G401 (cell line): ENCODE measurements at places on chromosomes 11 and 22. TPM values are rescaled to one million over a fixed set of nuclear protein-coding genes. Genes with fewer than 3 reads are reported as not detected.
A peak's percentile ranks its signal among the peaks of the same experiment; 100 is the strongest.

DNA sequence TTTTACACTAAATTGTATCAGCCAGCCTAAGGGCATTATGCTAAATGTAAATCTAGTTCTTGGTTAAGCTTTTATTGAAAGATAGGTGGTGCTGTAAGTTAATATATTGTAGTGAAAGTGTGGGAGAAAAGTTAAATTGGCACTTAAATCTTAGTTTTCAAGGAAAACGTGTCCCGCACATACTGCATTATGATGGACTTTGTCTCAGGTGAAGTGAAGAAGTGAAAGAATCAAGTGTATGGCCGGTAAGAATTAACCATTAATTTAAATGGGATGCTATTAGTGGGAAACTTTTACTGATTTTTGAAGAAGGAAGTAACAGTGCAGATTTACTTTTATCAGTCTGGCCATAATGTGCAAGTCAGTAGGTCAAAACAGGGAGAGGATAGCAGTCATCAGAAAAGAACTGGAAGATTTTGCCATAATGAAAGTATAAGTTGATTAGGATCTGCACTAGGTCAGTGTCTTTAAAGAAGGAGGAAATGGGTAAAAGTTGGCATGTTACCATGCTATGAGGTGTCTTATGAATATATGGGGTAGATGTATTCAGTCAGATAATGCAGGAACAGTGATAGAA lies 81.6 kb downstream of the PDHX start:
- no peak for DNase-seq

The KCNJ4 gene
- total RNA-seq = 37.9 and 38.6 TPM in 2 replicates

GRCh38 chr11:9109858-9110731 lies 18.7 kb upstream of the SCUBE2 start:
- no peak for DNase-seq

GRCh38 chr22:48706934-48707762 lies 1120.5 kb downstream of the BRD1 start:
- no peak for DNase-seq

The YPEL1 gene
- total RNA-seq = 0.14 and 0.62 TPM in 2 replicates

The C11orf91 gene
- not detected in 2 replicates for total RNA-seq

- no peak for DNase-seq
Measured at GRCh38 chr11:63444160-63444559, 46.8 kb downstream of the PLAAT5 start.

The MMP10 gene
- 42.3 and 45.3 TPM in 2 replicates for total RNA-seq

- peak; percentile 60 for DNase-seq
Measured at GRCh38 chr11:8038393-8038792, 42.6 kb upstream of the TUB start.

DNA sequence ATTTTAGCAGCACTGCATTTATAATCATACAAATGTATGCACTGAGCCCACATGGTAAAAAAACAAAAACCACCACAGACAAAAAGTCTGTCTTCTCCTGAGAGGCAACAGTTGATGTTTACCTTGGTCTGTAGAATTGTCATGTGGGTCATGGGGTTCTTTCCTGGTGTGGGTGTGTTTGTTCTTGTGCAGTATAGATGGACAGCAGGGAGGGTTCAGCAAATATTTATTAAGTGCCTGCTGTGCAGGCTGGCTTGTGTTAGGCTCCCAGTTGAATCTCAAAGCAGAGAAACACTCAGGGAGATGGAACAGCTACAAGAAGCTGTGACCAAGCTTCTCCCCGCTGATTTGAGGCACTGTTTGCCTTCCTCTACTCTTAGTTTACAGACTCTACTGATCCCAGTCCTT lies 82.2 kb downstream of the PISD start:
- peak; percentile 59 for DNase-seq

The NTM gene
- total RNA-seq = 11.4 and 11.5 TPM in 2 replicates

- DNase-seq = no peak
Measured at GRCh38 chr22:44628835-44629234, 73.2 kb upstream of the PRR5 start.

DNA sequence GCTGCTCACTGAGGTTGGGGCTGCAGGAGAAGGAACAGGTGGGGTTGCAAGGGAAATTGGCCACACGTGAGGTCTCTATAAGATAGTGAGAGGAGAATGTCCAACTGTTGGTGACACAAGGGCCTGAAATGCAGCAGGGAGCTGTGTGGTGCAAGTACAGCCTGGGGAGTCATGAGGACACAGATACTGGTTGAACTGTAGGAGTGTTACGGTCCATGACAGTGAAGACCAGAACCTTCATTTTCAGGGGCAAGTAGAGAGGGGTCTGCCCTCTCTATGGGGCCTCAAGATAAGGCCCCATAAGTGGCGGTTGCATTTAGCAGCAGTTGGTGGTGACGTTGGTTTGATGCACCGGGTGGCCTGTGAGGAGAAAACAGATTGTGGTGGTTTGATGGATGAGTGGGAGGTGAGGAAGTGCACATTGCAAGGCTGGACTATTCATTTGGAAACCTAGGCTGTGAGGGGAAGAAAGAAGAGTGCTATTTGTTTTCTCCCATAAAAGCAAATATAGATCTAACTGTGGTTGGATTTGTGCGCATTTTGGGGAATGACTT lies 39.4 kb downstream of the MICAL2 start:
- DNase-seq = peak; percentile 58

The SDHD gene
- 206 and 219 TPM in 2 replicates for total RNA-seq

GRCh38 chr22:41681616-41682015 lies 7.1 kb downstream of the SNU13 start:
- no peak for DNase-seq

DNA sequence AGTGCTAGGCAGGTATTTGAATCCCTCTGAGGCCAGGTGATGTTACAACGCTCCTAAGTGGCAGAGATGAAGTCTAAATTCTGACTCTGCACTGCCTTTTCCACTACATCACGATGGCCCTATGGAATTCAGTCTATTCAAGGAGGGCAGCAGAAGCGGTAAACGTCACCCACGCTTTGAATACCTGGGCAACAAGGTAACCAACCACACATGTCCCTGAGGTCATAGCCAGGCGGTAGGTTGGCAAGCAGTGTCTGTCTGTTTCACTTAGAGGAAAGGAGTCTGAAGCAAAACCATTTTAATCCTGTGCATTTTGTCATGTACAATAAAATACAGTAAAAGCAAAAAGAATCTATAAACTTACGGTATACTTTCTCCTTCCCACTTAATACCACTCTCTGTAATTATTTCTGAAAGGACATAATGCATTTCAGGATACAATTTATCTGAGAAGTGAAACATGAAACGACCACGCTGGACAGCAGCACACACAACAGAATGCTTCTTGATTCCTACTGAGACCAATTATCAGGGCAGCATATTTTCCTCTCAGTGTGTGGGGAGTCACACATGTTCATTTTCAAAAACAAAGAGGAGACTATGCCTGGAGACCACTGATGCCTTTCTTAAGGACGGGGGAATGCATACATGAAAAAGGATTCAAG lies 51.3 kb downstream of the PRDM10 start:
- peak; percentile 93 for DNase-seq

- DNase-seq = no peak
Measured at GRCh38 chr11:124877910-124878758, 12.9 kb downstream of the ROBO3 start.

The C11orf52 gene
- total RNA-seq = 11.8 and 26.1 TPM in 2 replicates

GRCh38 chr22:19103880-19104821 lies 18.1 kb downstream of the DGCR2 start:
- DNase-seq = peak; percentile 63

DNA sequence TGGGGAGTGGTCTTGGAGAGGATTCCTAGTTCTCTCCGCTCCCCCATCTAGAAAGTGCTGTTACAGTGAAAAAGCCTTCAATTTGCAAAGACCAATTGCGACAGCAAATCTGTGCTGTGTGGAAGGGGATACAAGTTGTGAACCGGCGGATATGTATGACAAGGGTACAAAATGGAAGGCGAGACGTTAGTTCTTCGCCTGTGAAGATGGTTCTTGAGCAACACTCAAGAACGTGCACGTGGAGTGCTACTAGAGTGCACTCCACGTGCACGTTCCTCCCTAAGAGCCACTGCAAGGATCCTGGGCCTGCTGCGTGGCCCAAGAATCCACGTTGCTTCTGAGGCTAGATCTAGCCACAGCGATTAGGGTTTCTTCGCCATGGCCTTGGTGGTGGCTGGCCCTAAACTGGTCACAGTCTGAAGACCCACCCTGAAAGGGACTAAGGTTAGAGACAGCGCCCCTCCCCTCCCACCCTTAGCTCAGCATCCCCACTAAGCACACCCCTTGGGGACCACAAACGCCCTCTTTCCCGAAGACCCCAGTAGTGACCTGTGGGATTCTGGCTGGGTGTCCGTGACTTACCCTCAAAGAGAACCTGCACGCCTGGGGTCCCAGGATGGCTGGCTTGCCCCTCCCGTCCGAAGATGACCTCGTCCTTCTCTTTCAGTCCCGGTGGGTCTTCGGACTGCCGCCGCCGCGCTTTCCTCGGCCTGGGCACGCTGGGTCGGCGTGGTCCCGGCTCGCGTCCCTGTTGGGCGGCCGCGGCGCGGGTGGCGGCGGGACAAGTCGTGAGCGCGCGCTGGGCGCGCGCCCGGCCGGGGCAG lies 519 bp upstream of the PDE3B start:
- DNase-seq = peak; percentile 20

The ZNF214 gene
- total RNA-seq = 3.6 and 6.9 TPM in 2 replicates

GRCh38 chr11:34305193-34305592 lies 52.6 kb downstream of the ABTB2 start:
- DNase-seq = peak; percentile 23

- DNase-seq = no peak
Measured at GRCh38 chr22:20751185-20751851, 22.6 kb upstream of the SERPIND1 start.

- DNase-seq = no peak
Measured at GRCh38 chr11:15119826-15120225, 5.1 kb downstream of the INSC start.

DNA sequence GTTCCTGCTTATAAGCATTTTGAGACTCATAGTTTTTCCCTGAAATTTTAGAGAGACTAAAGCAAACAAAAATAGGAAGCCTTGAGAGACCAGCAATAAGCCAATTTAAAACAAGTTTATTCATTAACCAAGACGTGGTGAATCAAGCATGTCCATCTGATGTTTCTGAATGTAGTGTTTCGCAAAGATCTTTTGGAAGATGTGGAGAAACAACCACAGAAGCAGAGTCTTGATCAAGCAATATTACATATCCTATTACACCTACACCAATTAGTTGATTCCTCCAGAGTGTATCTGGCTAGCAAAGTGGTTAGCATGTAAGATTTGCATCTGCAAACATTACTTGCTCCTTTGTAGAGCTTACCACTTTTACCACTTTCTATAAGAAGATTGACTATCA lies at the start of gene OVCH2:
OVCH2 (minus strand) TSS at position 101 of the 400 bp plus-strand sequence; CDS start at position 18, 83 bp downstream.
- no peak for DNase-seq

The RTCB gene
- 181 and 217 TPM in 2 replicates for total RNA-seq

The PYGM gene
- 8.6 and 11.6 TPM in 2 replicates for total RNA-seq

- no peak for DNase-seq
Measured at GRCh38 chr22:19664951-19665783, 49.1 kb upstream of the SEPTIN5 start.

The BTBD18 gene
- not detected in 2 replicates for total RNA-seq

- no peak for DNase-seq
Measured at GRCh38 chr11:46860218-46860617, 14.1 kb upstream of the CKAP5 start.

- no peak for DNase-seq
Measured at GRCh38 chr11:64802370-64803157, 450 bp downstream of the MAP4K2 start.

- no peak for DNase-seq
Measured at GRCh38 chr11:20238712-20239111, 78.4 kb upstream of the DBX1 start.

The MS4A3 gene
- not detected in 2 replicates for total RNA-seq

DNA sequence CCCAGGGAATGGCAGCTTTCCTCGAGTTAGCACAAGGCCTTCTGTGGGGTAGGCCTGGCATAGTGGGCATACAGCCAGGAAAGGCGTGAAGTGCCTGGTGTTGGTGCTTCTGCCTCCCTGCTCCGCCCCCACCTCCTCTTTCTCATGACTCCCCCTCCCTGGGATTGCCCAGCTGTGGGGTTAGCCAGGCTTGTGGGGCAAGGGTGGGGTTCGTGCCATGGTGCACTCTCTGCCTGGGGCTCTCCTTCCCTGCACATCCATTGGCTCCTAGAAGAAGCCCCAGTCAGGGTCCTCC lies 236.8 kb upstream of the NCAM1 start:
- DNase-seq = no peak

- peak; percentile 72 for DNase-seq
Measured at GRCh38 chr11:1564535-1565172, 7.4 kb downstream of the DUSP8 start.

The AP1B1 gene
- total RNA-seq = 70.0 and 88.7 TPM in 2 replicates

DNA sequence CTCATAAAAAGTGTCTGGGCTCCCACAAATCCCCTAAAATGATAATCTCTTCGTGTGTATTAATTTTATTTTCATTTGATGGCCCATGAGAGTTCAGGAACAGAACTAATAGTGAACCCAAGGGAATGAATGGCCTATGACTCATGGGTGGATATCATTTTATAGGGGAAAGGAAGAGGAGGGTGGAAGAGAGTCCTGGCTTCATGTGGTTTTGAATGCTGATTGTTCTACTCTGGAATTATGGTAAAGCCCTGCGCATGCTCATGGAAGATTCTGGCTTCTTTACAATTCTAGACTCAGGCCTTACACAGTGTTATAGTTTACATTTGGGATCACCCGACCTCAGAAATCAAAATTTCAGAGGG lies 35.2 kb downstream of the MAML2 start:
- DNase-seq = no peak

The DPP3 gene
- total RNA-seq = 140 and 160 TPM in 2 replicates

GRCh38 chr11:32704261-32704660 lies 90.2 kb downstream of the CCDC73 start:
- DNase-seq = no peak

DNA sequence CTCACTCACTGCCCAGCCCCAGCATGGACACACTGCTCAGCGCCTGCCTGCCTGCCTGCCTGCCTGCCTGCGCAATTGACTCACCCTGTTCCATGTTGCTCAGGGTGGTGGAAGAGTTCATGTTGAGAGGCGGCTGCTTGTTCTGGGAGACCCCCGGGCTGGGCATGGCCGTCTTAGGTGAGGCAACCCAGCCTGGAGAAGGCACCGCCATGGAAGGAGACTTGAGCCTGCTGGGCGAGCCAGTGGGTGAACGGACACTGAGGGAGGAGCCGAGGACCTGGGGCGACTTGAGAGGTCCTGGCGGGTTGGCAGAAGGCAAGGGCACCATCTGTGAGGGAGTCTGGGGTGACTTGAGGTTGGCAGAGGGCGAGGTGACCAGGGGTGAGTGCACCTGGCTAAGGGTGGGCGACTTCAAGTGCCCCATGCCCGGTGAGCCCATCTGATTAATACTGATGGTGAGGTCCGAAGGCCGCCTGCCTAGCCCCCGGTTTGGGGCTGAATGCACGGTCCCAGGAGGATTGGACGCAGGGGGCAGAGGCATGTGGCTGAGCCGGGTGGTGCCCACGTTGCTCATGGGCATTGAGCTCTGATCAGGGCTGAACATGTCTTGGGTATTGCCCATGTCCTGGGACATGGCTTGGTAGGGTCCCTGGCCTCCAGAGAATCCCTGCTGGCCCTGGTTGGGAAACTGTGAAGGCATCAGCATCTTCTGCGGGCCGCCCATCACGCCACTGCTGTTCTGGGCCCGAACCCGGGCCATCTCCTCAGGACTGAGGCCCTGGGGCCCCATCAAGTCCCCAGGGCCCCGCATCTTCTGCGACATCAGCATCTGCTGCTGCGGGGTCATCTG lies 17.1 kb downstream of the CXCR5 start:
- DNase-seq = no peak
